ENCODE measurements at places on chromosomes 1 and 21. TPM values are rescaled to one million over a fixed set of nuclear protein-coding genes. Genes with fewer than 3 reads are reported as not detected.

The EDARADD gene
- polyA plus RNA-seq = 2.0 TPM

The LSS gene
- 57.6 TPM for polyA plus RNA-seq

The PRRX1 gene
- polyA plus RNA-seq = 2.2 TPM

The CD244 gene
- polyA plus RNA-seq = 0.35 TPM

The DIRAS3 gene
- 2.7 TPM for polyA plus RNA-seq

The TOMM40L gene
- polyA plus RNA-seq = 10.5 TPM

The DCST2 gene
- polyA plus RNA-seq = 10.1 TPM

The VCAM1 gene
- polyA plus RNA-seq = 0.47 TPM

The ATAD3A gene
- 26.1 TPM for polyA plus RNA-seq

The TMPRSS15 gene
- polyA plus RNA-seq = not detected

The OR6N1 gene
- polyA plus RNA-seq = not detected

The TMCO4 gene
- polyA plus RNA-seq = 14.2 TPM

The FCRL6 gene
- 0.04 TPM for polyA plus RNA-seq

The RHBDL2 gene
- polyA plus RNA-seq = 24.3 TPM

The OR2M5 gene
- not detected for polyA plus RNA-seq

The SPATA21 gene
- 0.13 TPM for polyA plus RNA-seq

The BEND5 gene
- polyA plus RNA-seq = 1.4 TPM

The ASCL5 gene
- not detected for polyA plus RNA-seq

The RERE gene
- 14.0 TPM for polyA plus RNA-seq

The HES3 gene
- not detected for polyA plus RNA-seq

The CD101 gene
- 1.5 TPM for polyA plus RNA-seq

The UBQLN4 gene
- polyA plus RNA-seq = 21.0 TPM

The DNALI1 gene
- 1.3 TPM for polyA plus RNA-seq

The UBIAD1 gene
- polyA plus RNA-seq = 3.0 TPM

The C1orf185 gene
- polyA plus RNA-seq = not detected

The TEX50 gene
- polyA plus RNA-seq = not detected

The PIGM gene
- 2.1 TPM for polyA plus RNA-seq

The PLA2G2D gene
- polyA plus RNA-seq = not detected

The KCNJ9 gene
- not detected for polyA plus RNA-seq

The SLC16A4 gene
- 0.58 TPM for polyA plus RNA-seq

The RAB25 gene
- 470 TPM for polyA plus RNA-seq

The LPAR3 gene
- 5.2 TPM for polyA plus RNA-seq

The PDC gene
- polyA plus RNA-seq = not detected

The NBPF1 gene
- 5.4 TPM for polyA plus RNA-seq

The S100A2 gene
- 2,831 TPM for polyA plus RNA-seq

The IL12RB2 gene
- polyA plus RNA-seq = 1.7 TPM

The PDZK1 gene
- 0.04 TPM for polyA plus RNA-seq

The HMGCS2 gene
- 5.8 TPM for polyA plus RNA-seq

The ADAM30 gene
- polyA plus RNA-seq = not detected
